ENCODE measurements at places on chromosomes 4 and X. TPM values are rescaled to one million over a fixed set of nuclear protein-coding genes. Genes with fewer than 3 reads are reported as not detected.

- no peak for DNase-seq
Measured at GRCh38 chr4:1599026-1599481, 85.1 kb downstream of the FAM53A start.

DNA sequence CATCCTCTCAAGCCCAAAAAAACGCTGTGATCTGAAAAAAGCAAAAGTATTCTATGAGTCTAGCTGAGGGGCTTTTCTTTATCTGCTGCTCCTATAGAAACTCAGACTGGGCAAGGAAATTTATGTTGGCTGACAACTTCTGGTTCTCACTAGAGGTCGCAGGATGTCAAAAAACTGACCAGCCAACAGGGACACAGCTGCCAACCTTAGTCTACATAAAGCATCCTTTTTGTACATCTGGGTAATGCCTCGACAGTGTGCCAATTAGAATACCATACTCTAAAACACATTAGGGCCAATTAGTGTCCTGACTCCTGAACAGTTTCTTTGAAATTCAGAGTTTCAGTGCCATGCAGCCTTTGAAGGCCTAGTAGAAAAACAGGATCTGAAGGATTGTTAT, 8.8 kb upstream of the TLL1 start:
- no peak for DNase-seq

DNA sequence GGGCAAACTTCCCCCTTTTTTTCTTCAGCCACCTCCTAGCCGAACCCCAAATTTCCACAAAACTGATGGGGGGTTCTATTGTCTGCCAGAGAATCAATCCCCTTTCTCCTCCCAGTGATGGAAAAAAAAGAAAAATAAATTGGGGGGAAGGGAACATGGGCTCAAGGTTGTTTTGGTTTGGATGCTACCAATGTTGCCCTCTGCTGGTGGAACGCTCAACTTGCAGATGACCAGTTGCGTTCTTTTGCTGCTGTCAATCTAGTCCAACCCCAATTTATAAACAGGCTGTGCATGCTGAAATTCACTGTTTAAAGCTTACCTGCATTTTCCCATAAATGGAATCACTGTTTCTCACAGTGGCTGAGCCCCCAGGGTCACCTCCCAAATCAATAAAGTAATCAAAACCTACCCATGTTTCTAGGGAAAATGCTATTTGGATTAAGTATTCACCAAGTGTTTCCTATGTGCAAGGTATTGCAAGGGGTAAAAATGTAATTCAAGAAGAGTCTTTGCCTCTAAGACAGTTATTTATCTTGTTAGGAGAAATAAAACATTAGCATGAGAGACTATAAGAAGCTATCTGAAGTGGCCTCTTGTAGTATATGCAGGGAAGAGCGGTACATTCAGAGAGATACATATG, 116.7 kb upstream of the TMEM164 start:
- DNase-seq = peak; percentile 52

GRCh38 chrX:137743414-137743813, 177.5 kb downstream of the ZIC3 start:
- no peak for DNase-seq

GRCh38 chr4:120056246-120056645, 10.4 kb downstream of the MAD2L1 start:
- DNase-seq = no peak

GRCh38 chr4:6115746-6116586, 84.4 kb downstream of the JAKMIP1 start:
- DNase-seq = no peak

PAGE4 gene
- total RNA-seq = 1.3 TPM

TMSB15B gene
- total RNA-seq = 1.2 TPM

SLC25A4 gene
- 42.0 TPM for total RNA-seq

SLC25A43 gene
- 4.3 TPM for total RNA-seq

HS6ST2 gene
- total RNA-seq = 1.2 TPM

PPARGC1A gene
- 3.1 TPM for total RNA-seq
